ENCODE measurements at places on chromosomes 2 and 18.

DNA sequence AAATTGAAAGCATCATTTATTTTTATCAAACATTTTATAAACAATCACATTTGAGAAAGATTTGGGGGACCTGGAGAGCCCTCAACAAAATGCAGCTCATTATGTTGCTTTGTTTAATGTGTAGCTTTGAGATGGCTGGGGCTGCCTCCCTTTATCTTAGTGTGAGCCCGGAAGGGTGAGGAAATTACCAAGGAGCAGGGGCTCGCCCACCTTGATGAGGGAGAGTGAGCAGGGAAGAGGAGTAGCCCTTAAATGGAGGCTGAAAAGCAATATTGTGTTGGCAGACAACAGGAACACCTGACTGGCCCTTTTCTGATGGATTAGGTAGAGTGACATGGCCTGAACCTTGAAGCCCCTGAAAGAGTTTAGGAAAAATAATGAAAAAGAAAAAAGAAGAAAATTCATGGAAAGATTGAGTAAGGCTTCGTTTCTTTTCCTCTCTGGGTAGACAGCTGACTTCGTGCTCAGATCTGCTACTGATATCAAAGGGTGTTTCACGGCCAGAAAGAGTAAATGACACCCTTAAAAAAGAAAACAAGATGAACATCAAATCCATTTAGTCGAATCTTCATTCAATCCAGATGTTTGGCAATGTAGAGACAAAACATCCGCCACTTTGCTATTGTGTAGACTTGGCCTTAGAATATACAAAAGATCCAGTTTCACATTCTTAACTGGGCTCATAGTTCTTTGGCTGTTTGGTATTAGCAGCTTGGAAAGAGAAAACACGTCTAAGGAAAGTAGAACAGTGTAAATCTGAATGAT is 206.5 kb upstream of the TCF4 start:
- no peak for DNase-seq

GRCh38 chr2:109290887-109291643 is 162.1 kb downstream of the SH3RF3 start:
- no peak for DNase-seq

GRCh38 chr2:205024822-205025518 is 479.7 kb downstream of the PARD3B start:
- DNase-seq, result peak; percentile 7

- DNase-seq, result no peak
Measured at GRCh38 chr2:159226059-159226461, 60.4 kb downstream of the WDSUB1 start.

- DNase-seq, result no peak
Measured at GRCh38 chr2:9115229-9115628, 91.4 kb upstream of the ASAP2 start.

- DNase-seq, result no peak
Measured at GRCh38 chr2:145268931-145269330, 749.0 kb upstream of the ZEB2 start.

DNA sequence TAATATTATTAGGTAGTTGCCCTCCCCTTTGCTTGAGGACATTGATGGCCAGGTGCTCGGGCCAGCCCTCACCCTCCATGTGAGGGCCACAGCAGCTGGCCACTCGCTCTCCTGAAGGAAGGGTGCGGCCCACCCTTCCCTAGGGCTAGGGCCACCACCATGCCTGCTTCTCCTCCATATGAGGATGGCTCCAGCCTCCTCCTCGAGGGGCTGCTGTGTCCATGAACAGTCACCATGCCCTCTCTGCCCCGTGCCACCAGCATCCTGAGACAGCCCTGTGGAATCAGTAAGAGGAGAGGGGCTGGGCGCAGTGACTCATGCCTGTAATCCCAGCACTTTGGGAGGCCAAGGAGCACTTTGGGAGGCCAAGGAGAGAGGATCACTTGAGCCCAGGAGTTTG is 2.4 kb downstream of the GPR17 start:
- DNase-seq, result no peak

DNA sequence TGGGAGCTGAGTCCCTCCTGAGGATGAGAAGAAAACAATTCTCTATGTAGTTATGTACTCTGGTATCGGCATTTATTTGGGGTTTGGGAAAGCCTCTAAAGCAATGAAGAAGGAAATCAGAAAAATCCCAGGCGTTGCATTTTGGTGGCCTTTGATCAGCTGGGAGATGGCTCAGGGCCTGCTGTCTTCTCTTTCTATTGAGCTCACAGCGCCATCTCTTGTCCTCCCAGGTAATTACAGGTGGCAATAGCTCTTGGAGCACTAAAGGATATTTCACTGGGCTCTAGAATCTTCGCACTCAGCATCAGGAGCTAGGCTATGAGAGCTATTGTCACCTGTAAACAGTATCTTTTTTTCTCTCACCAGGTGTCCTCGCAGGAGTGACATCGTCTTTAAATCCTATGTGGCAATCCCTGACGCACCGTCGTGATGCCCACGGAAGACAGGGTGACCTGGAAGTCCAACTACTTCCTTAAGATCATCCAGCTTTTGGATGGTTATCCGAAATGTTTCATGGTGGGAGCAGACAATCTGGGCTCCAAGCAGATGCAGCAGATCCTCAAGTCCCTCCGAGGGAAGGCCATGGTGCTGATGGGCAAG is 76.1 kb upstream of the PMAIP1 start:
- no peak for DNase-seq

DNA sequence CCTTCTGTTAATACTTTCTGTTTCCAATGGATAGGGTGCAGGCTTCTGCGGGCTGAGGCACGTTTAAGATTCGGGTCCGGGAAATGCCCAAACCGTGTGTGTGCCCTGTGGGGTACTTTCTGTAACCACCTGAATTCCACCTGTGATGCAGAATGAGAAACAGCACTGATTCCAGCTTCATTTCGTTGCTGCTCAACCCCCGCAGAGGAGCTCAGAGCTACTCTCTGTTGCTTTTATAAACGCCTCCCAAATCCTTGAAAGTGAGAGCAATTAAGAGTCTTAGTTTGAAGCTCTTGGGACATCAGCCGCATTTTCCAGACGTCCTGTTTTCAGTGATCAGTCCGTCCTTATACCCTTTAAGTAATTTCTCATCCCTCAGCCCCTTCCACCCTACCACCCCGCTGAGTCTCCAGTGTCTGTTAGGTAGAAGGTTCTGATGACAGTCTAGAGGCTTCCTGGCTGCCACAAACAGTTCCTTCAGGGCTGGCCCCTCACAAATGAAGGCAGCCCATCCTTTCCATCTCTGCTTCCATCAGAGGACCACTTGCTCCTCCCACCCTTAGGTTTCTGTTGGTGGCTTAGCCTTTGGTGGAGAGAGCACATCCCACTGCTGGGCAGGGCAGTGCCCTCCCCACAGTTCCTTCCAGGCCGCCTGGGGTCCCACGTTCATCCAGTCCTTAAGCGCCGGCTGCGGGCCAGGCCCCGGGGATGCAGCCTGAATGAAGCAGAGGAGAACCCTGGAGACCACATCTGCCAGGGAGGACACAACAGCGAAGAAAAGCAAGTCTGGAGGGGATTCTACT is 230.1 kb downstream of the SEPTIN10 start:
- DNase-seq, result no peak

- DNase-seq, result no peak
Measured at GRCh38 chr18:33828949-33829348, 250.9 kb downstream of the ASXL3 start.

GRCh38 chr18:53947092-53947640 is 277.3 kb downstream of the MBD2 start:
- no peak for DNase-seq

- no peak for DNase-seq
Measured at GRCh38 chr2:6924101-6924923, 7.1 kb downstream of the RNF144A start.

DNA sequence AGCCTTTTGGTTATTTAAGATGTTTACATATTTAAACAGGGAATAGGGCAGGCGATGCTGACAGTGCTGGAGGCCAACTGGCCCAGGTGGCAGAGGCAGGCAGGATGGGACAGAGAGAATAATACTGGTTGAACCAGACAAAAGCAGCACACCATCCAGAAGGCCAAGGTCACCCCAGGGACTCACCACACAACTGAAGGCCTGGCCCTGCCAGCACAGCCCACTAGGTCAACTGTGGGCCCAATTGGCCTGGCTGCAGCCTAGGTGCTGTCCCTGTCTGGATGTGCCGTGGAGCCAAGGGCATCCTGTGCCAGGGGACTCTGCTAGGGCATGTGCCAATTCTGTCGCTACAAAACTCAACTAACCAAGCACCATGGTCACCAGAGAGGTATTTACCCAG is 69.2 kb downstream of the RNF152 start:
- no peak for DNase-seq

DNA sequence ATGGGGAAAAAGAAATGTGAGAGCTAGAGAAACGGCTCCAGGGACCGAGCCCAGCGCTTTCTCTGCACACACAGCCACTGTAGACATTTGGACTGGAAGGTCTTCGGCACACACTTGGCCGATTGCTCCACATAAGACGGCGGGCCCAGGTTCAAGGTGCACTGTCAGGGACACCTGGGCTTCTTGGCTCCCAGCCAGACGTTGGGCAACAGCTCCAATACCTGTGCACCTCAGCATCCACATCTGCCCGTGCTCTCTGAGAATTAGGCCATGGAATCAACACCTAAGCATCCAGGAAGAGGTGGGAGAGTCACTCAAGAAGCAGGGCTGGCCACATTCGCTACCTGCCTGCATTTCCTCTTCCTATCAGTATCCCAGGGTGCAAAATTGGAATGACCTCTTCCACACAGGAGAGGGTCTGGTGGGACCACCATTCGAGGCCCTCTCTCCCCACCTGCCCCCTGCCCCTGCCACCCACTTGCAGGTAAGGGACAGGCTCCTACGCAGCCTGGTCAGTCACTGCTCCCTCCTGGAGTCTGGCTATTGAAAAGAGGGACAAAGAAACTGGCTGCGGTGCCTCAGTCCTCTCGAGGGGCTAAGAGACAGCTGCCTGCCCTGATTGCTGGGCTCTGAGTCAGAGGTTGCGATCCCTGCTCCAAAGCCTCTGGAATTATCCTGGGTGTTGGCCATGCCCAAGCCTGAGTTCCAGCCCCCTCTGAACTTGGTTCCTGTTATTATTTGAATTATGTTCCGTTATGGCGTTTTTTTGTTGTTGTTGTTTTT is 40.1 kb upstream of the TAF1B start:
- no peak for DNase-seq

DNA sequence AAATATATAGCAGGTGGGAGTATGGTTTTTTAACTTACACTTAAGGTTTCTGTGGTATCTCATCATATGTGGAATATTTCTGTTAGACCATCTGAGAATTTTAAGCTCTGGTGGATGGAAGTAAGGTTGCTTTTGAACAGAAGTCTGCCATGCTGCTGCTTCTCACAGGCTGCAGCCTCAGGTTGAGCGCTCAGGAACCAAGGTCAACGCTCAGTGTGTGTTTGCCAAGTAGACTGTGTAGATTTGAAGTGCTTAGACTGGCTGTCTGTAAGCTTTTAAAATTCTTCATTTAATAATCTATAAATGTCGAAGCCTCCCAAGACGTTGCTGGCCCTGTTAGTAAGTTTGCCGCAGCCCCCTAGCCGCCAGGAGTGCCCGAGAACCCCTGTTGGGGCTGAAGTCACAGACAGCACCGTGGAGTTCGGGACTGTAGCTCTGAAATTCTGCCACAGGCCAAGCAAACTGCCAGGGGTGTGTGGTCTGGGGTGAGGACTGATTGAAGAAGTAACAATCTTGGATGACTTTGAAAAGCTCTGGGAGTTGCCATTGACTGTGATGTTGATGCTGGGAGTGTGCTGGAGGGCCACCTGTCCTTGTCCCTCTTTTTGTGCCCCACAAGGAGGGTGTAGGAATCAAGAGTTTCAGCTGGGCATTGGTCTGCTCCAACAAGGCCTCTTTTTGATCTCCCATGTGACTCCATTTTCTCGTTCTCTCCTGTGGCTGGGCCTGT is 26.9 kb downstream of the INPP4A start:
- no peak for DNase-seq

GRCh38 chr2:26521054-26521912 is 43.4 kb upstream of the OTOF start:
- no peak for DNase-seq

Measured in activated effector memory CD4-positive, alpha-beta T cell treated with Interleukin-2 at 50 U/mL for 16 hours (primary cell).